Esophagus squamous epithelium (tissue), 5 donors: ENCODE measurements at places on chromosomes 16 and 17. TPM values are rescaled to one million over a fixed set of nuclear protein-coding genes. Genes with fewer than 3 reads are reported as not detected.

VPS35L gene
- total RNA-seq, result 24.8 TPM

CASKIN2 gene
- 12.2 TPM for total RNA-seq

CD300A gene
- total RNA-seq, result 19.6 TPM

SAMD14 gene
- total RNA-seq, result not detected

FBXL20 gene
- 10.3 TPM for total RNA-seq

CD300C gene
- 0.18 TPM for total RNA-seq

SLC9A5 gene
- total RNA-seq, result not detected

KCNH4 gene
- total RNA-seq, result not detected
